ENCODE measurements at places on chromosomes 13 and 19. TPM values are rescaled to one million over a fixed set of nuclear protein-coding genes. Genes with fewer than 3 reads are reported as not detected.
A peak's percentile ranks its signal among the peaks of the same experiment; 100 is the strongest.

- DNase-seq, result no peak
Measured at GRCh38 chr13:20713014-20713376, 9.5 kb downstream of the IL17D start.

DNA sequence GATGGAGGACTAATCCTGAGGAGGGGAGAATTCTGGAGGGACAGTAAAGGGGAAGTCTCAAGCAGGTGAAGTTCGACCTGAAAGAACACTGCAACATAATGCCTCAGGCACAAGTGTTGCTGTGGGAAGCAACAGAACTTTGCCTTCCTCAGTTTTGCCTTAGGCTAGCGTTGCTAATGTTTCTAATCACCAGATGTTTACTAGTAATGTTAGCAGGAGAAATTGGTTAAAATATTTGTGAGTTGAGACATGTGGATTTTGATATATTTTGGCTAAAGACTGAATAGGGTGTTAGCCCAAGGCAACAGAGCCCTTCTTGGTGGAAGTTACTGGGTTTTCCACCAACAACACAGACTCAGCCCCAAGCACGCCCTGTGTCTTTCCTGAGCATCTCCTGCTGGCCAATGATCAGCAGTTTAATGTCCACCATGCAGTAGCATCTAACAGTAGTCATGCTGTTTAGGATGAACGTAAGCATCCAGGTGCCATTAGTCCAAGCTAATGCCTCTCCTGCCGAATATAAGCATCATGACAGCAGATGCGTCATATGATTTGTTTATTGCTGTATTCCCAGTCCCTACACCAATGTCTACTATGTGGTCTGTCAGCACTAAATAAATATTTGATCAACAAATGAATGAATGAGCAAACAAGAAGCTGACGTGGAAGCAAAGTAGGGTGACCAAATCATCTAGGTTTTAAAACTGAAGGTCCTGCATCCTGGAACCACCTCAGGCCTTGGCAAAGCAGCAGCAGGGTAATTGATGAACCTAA lies 511.9 kb upstream of the HTR2A start:
- no peak for DNase-seq

- DNase-seq, result no peak
Measured at GRCh38 chr13:72290962-72291681, 424.1 kb upstream of the DACH1 start.

Gene KLK15
- total RNA-seq, result not detected

GRCh38 chr19:32324631-32325285 lies 20.7 kb upstream of the ZNF507 start:
- DNase-seq, result no peak

Gene KANK3
- 3.7 TPM for total RNA-seq

Gene ZNF442
- total RNA-seq, result 0.55 TPM

Gene CDK8
- total RNA-seq, result 18.0 TPM

DNA sequence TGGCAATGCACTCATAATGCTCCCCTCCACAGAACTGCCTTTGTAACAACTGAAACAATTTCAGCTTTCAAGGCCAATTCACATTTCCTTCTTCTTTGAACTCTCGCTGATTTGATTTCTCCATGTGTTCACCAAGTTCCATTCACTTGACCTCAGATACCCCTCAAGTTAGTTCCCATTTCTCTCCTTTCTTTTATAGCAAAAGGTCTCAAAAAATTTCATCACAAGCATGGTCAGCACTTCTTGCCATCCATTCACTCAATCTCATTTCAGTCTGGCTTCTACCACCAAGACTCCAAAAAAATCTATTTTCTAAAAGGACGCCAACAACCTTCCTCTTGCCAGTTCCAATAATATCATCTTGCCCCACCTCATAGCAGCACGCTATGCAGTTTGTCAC lies 135.7 kb downstream of the DIAPH3 start:
- DNase-seq, result no peak

DNA sequence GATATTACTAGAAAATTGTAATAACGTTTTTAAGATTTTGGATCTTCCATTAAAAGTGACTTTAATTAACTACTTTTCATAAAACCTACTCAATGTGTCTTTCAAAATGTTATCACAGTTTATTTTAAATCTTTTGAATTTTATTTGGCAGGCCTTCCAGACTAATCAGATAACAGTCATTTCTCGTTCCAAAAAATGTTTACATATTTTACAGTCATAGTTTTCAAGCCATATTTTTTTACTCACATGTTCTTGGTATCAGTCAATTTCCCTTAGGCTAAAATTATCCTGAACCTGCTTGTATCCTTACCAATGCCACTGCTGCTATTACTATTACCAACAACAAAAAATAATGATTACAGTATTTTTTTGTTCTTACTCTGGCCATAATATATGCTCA lies 1783.5 kb downstream of the SLITRK5 start:
- DNase-seq, result no peak

DNA sequence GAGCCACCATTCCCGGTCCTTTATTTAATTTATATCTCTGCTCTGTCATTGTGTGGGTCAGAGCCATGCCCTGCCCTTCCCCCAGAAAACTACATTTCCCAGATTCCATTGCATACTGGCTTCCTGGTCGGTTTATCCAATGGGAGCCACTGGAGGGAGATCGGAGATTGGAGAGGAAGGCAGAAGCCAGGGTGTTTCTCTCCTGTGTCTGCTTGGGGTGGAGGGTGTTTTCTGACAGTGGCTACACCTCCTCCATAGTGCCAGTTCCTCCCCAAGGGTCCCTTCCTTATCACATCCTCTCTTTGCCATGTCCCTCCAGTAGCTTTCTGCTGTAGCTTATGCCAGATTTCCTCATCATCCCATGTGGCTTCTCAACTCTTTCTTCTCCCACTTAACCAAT lies 19.0 kb downstream of the OLFM2 start:
- no peak for DNase-seq

DNA sequence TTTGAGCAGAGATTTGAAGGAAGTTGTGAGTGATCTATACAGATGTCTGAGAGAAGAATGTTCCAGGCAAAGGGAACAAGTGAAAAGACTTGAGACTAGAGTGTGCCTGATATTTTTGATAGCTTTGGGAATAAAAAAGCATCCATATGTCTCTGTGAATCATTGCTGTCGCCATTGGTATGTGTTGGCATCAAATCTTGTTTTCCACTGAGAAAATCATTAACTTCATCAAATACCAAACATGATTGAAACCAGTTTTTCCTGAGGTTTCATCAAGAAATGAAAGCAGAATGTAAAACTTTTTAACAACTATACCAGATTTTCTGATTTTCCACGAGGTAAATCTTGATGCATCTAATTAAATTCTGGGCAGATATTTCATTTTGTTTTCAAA lies 862.6 kb downstream of the DIAPH3 start:
- no peak for DNase-seq

Gene PSG6
- not detected for total RNA-seq

Gene SERTAD1
- total RNA-seq, result 9.4 TPM

DNA sequence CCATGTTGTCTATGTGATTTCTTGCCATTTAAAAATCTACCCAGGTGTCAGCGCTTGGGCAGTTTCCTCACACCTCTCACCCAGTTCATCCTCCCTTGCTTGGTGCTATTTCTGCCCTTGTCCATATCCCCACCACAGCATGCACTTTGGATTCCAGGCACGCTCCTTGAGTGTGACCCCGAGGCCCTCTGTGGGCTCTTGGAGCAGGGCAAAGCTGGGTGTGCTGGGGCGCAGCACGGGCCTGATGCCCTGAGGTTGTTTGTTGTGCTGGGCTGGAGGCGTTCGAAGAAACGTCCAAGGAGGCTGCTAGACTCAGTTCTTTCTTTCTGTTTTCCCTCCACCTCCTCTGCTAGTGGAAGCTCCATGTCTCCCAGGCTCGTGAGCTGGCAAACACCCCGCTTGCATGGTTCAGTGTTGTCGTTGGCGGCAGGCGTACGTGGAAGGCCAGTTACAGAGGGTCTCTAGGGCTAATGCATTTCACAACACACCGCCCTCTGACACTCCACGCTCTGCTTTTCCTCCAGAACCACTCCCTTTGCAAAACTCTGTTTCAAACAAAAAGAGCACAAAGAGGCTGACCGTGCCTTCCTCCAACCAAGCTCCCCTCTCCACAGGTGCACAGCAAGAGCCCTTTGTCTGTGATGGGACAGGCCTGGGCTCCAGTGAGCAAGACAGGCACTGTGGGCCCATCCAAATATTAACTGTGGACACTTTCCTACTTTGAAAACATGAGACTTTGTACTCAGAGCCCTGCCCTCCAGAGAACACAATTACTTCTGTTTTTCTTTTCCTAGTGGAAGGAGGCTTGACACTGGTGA lies 117.7 kb upstream of the GJB6 start:
- DNase-seq, result no peak

DNA sequence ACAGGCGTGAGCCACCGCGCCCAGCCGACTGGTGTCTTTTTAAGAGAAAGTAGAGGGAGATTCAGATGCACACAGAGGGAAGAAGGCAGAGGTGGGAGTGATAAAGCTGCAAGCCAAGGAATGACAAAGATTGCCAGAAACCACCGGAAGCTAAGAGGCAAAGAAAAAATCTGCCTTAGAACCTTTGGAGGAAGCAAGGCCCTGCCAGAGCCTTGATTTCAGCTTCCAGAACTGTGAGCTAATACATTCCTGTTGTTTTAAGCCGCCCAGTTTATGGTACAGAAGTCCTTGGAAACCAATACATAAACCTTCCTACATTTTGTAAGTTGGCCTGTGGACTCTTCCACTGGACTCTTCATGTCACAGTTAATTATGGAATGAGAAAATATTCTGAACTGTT lies 71.7 kb upstream of the SOX21 start:
- no peak for DNase-seq

DNA sequence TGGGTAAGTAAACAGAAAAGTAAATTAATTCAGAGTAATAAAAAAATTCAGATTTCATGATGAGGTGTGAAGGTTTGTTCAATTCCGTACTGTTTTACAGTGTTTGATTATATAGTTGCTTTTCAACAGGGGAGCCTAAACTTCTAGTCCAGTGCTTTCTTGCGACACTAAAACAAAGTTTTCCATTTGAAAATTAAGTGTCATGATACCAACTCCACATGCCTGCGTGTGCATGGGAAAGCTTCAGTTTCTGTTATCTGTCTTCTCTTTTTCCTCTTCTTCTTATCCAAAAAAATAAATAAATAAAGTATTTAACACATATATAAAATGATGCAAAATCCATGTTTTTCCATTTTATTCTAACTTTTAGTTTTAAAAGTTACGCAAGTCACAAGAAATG lies 165.3 kb downstream of the DACH1 start:
- DNase-seq, result no peak

DNA sequence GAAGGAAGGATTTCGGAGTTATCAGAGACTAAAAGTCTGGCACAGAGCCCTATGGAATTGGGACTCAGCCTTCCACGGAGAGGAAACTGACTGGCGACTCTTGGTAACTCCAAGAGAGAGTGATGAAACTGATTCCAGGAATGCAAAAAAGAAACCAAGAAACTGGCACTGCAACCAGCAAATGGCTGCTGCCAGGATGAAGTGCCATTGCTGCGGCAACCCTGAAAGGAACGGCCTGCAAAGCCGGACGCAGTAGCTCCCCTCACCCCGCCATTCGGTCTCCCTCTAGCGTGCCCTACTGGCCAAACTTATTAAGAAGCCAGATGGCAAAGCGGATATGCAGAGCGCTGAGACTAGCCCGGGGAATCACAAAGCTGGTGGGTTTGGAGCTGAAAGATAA lies 236.0 kb downstream of the PCDH9 start:
- DNase-seq, result no peak

GRCh38 chr13:71338070-71338469 lies 528.9 kb downstream of the DACH1 start:
- no peak for DNase-seq

Gene VSTM1
- not detected for total RNA-seq

DNA sequence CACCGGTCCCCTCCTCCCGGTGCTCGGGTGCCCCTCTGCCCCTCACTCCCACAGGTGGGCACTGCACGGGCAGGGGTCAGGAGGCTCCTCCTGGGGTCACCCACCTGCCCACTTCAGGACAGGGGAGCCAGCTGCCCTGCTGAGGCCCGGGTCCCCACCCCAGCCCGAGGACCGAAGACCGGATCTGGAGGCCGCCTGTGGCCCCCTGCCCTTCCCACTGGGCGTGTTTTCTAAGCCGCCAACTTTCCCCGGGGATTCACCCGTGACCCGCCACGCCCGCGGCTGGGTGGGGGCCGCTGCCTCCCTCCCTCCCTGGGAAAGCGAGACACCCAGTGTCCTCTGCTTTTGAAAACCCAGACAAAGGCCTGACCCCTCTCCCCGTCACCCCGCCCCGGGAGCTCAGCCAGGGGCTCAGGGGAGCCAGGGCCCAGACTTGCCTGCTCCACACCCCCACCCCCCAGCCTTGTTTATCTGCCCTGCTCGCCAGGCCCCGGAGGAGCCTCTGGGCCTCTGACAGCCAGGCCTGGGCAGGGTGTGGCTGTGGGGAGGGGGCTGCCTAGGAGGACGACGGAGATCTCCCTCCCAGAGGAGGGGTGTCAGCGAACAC lies 1.3 kb downstream of the PALM start:
- no peak for DNase-seq

DNA sequence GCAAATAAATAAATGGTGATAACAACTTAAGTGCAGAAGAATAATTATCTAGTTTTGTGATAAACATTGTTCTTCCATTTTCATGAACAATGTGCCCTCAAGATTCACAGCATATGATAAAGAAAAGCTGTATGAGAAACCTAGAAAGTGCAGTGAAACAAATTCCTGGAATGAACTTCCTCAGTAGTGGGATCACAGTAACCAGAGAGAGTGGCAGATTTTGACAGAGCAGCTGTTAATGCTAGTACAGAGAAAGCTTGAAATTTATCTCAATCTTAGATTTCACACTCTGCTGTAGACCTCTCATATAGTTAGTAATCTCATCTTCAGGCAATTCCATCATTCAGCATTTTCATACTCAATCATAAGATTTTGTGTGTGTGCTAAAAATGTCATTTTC lies 664.9 kb downstream of the PCDH9 start:
- no peak for DNase-seq

Gene TSHZ3
- total RNA-seq, result 1.5 TPM

Gene CD209
- total RNA-seq, result not detected

DNA sequence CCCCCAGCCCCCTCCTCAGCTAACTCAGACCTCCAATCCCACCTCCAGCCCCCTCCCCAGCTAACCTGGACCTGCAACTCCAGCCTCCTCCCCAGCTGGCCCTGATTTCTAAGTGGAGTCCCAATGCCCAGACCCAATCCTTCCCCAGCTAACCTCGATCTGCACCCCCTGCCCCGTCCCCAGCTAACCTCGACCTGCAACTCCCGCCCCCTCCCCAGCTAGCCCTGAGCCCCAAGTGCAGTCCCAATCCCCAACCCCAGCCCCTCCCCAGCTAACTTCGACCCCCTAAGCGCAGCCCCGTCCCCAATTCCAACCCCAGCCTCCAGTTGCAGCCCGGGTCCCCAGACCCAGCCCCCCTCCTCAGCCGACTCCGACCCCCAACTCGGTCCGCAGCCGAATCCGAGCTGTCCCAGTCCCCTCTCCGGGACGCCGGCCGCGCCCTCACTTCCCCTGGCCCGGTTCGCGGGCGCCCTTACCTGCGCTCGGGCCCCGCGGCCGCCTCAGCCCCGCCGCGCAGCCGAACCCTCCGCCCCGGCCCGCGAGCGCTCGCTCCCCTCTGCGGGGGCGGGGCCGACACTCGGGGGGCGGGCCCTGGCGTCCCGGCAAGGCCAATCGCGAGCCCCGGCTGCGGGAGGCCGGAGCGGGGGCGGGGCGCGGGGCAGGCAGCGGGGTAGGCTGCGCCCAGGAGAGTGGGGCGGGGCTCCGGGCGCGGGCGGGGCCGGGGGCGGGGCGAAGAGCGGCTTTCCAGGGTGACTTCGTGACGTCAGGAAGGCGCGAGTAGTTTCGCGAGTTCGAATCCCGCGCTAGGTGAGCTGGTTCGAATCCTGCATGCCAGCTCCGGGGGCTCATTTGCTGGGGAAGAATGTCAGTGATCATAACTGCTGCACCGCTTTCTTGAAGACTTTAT lies at the start of gene GNG7:
Gene GNG7 (minus strand): TSS at position 525 of the 907 bp plus-strand sequence. CDS start 182,006 bp downstream, outside the sequence.
- peak; percentile 92 for DNase-seq

- DNase-seq, result no peak
Measured at GRCh38 chr19:45752639-45753038, 16.4 kb downstream of the SIX5 start.
